Colonic mucosa (tissue), 4 donors: ENCODE measurements at places on chromosomes 1 and 21.

DNA sequence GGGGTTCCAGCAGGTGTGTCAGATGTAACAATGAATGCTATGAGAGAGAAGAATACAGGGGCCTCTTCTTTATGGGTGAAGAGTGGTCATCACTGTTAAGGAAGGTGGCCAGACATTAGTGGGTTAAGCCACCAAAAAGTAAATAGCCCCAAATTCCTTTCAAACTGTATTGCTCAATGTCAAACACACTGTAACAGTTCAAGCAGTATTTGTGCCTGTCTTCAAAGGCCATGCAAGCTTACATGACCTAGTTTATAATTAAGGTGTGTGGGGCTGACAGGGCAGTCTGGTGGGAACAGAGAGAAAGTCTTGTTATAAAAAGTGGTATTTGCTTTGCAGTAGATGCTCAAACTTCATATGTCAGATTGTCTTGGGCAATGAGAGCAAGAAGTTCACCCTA, 18.5 kb downstream of the CHIT1 start:
- H3K4me3 ChIP-seq = no peak overlapping the region
- no peaks in the 10 kb centered on the region for H3K27me3 ChIP-seq
- no peaks in the 10 kb centered on the region for H3K4me1 ChIP-seq
- H3K27ac ChIP-seq = no peak overlapping the region
- H3K36me3 ChIP-seq = no peaks in the 10 kb centered on the region

DNA sequence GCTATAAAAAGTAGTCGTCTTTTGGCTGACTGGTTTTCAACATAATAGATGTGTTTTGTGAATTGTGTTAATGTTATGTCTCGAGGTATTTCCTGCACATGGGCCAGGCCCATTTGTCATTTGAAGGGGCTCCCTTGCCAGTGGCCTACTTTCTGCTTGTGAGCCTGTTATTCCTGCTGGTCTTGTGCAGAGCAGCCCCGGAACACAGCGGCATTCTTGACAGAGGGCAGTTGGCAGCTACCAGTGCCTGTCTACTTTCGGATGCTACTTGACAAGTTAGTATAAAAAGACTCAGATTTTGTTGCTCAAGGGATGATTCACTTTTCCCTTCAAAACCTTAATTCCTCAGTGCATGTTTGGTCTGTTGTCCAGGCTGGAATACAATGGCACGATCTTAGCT, 28.5 kb downstream of the PGM1 start:
- no peak overlapping the region for H3K27ac ChIP-seq
- no peak overlapping the region for H3K4me3 ChIP-seq
- no peaks in the 10 kb centered on the region for H3K36me3 ChIP-seq
- no peak for DNase-seq

DNA sequence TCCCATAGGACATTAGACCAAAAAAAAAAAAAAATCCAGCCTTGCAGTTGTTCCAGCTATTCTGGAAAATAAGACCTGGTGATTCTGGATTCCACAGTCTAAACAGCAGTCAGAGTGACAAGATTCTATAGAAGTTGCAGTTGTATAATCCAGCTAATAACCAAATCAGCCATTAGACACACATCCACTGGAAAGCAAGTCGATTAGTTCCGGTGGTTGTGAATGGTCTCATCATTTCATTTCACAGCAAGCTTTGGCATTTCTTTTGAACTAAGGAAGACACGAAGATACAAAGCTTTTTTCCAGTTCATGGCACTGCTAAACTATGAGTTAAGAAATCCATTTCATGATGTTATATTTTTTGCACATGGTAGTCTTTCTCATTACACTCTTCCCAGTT, 54.4 kb upstream of the FAM89A start:
- no peak for DNase-seq
- H3K4me1 ChIP-seq = no peaks in the 10 kb centered on the region
- no peak overlapping the region for H3K27ac ChIP-seq
- H3K27me3 ChIP-seq = no peaks in the 10 kb centered on the region

- no peaks in the 10 kb centered on the region for H3K4me1 ChIP-seq
- no peak overlapping the region for H3K4me3 ChIP-seq
- H3K36me3 ChIP-seq = no peaks in the 10 kb centered on the region
- H3K27ac ChIP-seq = no peak overlapping the region
- no peak for DNase-seq
These were observed 11.3 kb downstream of the NIPAL3 start for GRCh38 chr1:24426744-24427544.

DNA sequence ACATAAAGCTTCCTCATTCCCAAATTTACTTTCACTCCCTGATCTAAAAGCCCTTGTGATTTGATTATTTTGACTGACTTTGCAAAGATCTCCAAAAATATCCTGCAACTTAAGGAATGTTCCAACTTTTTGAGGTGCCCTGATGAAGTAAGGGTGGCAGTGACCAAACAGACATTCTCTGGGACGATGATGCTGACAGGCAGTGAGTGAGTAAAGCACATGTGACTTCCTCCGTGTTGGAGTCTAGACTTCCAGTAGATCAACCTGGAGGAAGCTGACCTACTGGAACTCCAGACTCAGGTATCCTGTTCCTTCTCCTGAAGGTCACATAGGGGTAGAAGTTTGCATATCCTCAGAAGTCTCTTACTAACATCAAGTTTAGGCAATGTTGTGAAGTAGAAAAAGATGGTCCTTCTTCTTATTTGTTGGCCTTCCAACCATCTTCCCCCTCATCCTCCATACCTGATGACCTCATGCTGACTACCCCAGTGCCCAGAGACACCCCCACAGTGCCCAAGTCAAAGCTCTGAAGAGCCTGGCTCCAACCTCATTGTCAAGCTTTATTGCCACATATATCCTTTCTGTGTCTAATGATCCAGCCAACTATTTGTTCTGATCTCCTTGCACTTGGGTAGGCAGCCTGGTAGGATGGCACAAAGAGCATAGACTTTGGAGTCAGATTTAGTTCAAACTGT, 16.0 kb downstream of the TNFSF4 start:
- DNase-seq = no peak
- H3K27me3 ChIP-seq = no peaks in the 10 kb centered on the region
- H3K36me3 ChIP-seq = no peaks in the 10 kb centered on the region
- H3K4me3 ChIP-seq = no peak overlapping the region
- H3K27ac ChIP-seq = no peak overlapping the region

DNA sequence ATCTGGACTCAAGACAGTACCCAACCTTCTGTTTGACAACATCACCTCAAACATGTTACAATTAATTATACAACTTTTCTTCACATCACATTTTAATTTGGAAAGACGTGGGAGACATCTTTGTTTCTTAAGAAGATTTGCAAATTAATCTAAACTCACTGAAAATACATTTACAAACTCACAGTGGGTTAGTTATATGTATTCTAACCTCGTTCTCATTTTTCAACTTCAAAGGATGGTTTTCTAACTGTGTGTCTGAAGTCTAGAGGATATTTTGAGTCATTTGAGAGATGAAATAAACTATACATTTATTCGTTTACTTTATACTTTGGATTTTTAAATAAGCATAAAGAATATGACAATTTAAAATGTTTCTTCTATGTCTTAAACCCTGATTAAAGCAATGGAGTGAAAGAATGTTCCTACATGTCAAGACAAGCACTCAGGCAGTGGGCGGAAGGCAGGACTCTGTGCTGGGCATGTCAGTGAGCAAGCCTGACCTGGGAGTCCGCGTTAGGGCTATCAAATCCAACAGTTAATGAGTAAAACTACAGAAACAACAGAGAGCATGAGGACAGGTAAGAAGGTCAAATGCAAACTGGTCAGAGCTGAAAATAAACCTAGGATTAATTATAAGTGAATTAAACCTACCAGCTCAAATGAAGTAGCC, 76.5 kb upstream of the CTTNBP2NL start:
- H3K4me3 ChIP-seq = no peak overlapping the region
- H3K4me1 ChIP-seq = no peaks in the 10 kb centered on the region
- no peak for DNase-seq
- no peak overlapping the region for H3K27ac ChIP-seq

GRCh38 chr1:175172503-175172902, 20.1 kb downstream of the KIAA0040 start:
- H3K27ac ChIP-seq = no peak overlapping the region
- no peaks in the 10 kb centered on the region for H3K27me3 ChIP-seq
- no peaks in the 10 kb centered on the region for H3K36me3 ChIP-seq
- no peak for DNase-seq

GRCh38 chr1:182288749-182289604, 102.6 kb downstream of the GLUL start:
- DNase-seq = no peak
- no peak overlapping the region for H3K4me3 ChIP-seq
- H3K27ac ChIP-seq = no peak overlapping the region
- H3K4me1 ChIP-seq = peaks cover 7% of the 10 kb centered on the region
- no peaks in the 10 kb centered on the region for H3K27me3 ChIP-seq

DNA sequence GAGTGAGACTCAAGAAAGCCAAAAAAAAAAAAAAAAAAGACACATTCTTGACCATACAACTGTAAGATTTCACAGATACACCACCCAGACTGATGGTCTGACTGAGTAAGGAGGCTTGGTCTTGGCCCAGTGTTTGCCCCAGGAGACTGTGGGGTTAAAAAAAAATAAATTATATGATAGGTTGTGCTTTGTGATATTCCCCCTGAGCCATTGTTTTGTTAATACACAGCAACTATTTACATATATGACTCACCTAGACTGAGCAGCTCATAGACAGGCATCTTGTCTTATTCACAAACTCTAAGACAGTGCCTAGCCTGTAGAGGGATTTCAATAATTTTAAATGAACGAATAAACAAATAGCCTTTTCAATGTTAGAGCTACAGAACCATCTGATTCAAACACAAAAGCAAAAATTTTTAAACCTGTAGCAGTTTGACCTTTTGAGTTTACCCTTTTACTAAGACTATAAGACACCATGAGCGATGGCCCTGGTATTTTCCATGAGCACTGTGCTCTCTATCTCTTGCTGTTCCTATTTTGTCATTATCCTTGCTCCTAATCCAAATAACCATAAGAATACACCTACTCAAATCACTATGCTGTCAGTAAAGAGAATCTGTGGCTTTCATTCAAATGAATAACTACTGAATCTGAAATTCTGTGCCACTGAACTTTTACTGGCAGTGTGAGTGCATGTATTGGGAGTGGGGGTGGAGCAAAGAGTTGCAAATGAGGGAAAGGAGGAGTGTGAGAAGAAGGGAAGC, 199.4 kb upstream of the PTBP2 start:
- no peaks in the 10 kb centered on the region for H3K27me3 ChIP-seq
- no peak overlapping the region for H3K27ac ChIP-seq
- no peaks in the 10 kb centered on the region for H3K4me1 ChIP-seq

GRCh38 chr1:78691995-78692747, 42.5 kb downstream of the IFI44 start:
- H3K4me3 ChIP-seq = no peak overlapping the region
- H3K27ac ChIP-seq = no peak overlapping the region
- no peak for DNase-seq
- no peaks in the 10 kb centered on the region for H3K36me3 ChIP-seq

GRCh38 chr1:115275216-115275615, 62.8 kb downstream of the NGF start:
- no peaks in the 10 kb centered on the region for H3K4me1 ChIP-seq
- no peak overlapping the region for H3K27ac ChIP-seq
- DNase-seq = no peak
- no peaks in the 10 kb centered on the region for H3K36me3 ChIP-seq
- no peak overlapping the region for H3K4me3 ChIP-seq
- no peaks in the 10 kb centered on the region for H3K27me3 ChIP-seq

DNA sequence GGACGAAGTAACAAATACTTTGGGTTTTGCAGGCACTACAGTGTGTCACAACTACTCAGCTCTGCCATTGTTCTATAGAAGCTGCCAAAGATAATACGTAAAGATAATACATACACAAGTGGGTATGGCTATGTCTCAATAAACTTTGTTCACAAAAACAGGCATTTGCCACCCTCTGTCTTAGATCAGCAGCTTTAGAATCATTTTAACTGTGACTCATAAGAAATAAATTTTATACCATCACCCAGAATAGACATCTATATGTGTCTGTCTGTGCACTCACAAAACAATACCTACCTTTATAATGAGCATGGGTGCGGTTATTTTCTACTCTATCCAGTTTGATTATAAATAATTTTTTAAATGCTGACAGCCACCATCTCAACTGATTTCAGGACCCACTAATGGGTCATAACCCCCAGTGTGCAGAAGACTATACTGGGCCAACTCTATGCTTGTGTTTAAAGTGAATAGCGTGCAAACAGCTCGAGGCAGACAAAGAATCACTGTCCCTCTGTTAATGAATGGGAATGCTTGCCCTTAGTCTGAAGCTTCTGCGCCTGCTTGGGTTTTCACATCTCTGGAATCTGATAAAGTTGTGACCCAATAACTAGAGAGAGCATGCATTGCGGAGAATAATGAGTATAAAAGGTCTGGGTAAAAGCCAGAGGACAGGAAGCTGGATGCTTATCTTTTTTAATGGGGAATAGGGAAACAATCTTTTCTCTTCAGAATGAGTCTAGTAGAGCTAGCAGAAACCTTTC, 216.2 kb downstream of the PLPP3 start:
- H3K4me1 ChIP-seq = no peaks in the 10 kb centered on the region
- no peaks in the 10 kb centered on the region for H3K36me3 ChIP-seq
- DNase-seq = no peak
- no peak overlapping the region for H3K27ac ChIP-seq
- no peak overlapping the region for H3K4me3 ChIP-seq

DNA sequence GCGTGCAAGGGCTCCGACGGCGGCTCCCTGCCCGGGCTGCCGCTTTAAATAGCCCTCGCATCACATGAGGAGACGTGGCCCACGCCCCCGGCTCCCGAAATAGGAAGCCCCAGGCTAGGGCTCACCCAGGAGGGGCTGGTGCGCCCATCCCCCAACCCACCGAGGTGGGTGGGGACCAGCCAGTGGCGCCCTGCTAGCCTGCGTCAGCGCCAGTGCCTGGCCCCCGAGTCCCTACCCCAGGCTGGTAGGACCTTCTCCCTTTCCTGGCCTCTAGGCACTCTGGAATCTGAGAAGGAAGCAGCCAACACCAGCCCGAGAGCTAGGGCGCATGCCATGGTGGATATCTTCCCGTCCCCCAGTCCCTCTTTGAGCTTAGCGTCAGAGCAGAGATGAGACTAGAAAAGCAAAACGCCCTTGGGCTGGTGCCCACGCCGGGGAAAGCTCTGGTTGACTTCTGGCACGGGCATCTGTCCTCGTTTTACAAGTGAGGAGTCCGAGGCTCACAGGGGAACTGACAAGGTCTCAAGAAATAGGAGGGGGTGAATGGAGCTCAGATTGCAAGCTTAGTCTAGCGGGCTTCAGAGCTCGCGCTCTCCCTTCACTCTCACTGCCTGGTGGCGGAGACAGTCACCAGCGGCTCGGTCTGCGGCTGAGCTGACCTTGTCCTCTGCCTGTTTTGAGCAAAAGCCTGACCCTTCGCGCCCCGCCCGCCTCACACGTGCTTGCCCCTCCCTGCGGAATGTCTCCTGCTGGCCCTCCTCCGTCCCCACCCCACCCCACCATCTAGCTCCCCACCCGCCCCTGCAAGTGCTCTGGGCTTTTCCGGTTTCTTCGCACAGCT, at the start of gene FABP3:
FABP3 (minus strand) TSS at position 21 of the 841 bp plus-strand sequence. CDS start 62 bp downstream, outside the sequence.
- H3K4me1 ChIP-seq = peaks cover 16% of the 10 kb centered on the region
- H3K27ac ChIP-seq = peak within 1 kb of the TSS; percentile 67
- DNase-seq = peak; percentile 92
- H3K27me3 ChIP-seq = no peaks in the 10 kb centered on the region

GRCh38 chr1:230208619-230209261, 141.7 kb downstream of the GALNT2 start:
- no peak overlapping the region for H3K4me3 ChIP-seq
- no peaks in the 10 kb centered on the region for H3K27me3 ChIP-seq
- peaks cover 18% of the 10 kb centered on the region for H3K4me1 ChIP-seq

- no peaks in the 10 kb centered on the region for H3K27me3 ChIP-seq
- no peak overlapping the region for H3K27ac ChIP-seq
- no peak overlapping the region for H3K4me3 ChIP-seq
- H3K4me1 ChIP-seq = no peaks in the 10 kb centered on the region
- DNase-seq = no peak
- H3K36me3 ChIP-seq = no peaks in the 10 kb centered on the region
These were observed 73.8 kb downstream of the RPE65 start for GRCh38 chr1:68375919-68376318.
